Thoracic aorta endothelial cell (primary cell): ENCODE measurements at places on chromosomes 16 and 17. TPM values are rescaled to one million over a fixed set of nuclear protein-coding genes. Genes with fewer than 3 reads are reported as not detected.

Gene SEPTIN12
- total RNA-seq: not detected in 2 replicates

Gene CXCL16
- total RNA-seq: 2.8 and 5.6 TPM in 2 replicates

Gene CTRB1
- not detected in 2 replicates for total RNA-seq

Gene UBFD1
- total RNA-seq: 56.4 and 99.2 TPM in 2 replicates

Gene NEUROD2
- total RNA-seq: not detected in 2 replicates

Gene CD68
- total RNA-seq: 5.5 and 5.8 TPM in 2 replicates
